ENCODE measurements at places on chromosomes 6 and 20. TPM values are rescaled to one million over a fixed set of nuclear protein-coding genes. Genes with fewer than 3 reads are reported as not detected.

- H3K27me3 ChIP-seq, result no peaks in the 10 kb centered on the region
- H3K36me3 ChIP-seq, result no peaks in the 10 kb centered on the region
- H3K4me3 ChIP-seq, result no peak overlapping the region
- no peak overlapping the region for H3K27ac ChIP-seq
These were observed 325.5 kb downstream of the RNGTT start for GRCh38 chr6:88637761-88638545.

- no peaks in the 10 kb centered on the region for H3K27me3 ChIP-seq
- no peak overlapping the region for H3K27ac ChIP-seq
- H3K36me3 ChIP-seq, result no peaks in the 10 kb centered on the region
- H3K4me1 ChIP-seq, result no peaks in the 10 kb centered on the region
- no peak overlapping the region for H3K4me3 ChIP-seq
These were observed 94.1 kb upstream of the STMND1 start for GRCh38 chr6:17007749-17008148.

DNA sequence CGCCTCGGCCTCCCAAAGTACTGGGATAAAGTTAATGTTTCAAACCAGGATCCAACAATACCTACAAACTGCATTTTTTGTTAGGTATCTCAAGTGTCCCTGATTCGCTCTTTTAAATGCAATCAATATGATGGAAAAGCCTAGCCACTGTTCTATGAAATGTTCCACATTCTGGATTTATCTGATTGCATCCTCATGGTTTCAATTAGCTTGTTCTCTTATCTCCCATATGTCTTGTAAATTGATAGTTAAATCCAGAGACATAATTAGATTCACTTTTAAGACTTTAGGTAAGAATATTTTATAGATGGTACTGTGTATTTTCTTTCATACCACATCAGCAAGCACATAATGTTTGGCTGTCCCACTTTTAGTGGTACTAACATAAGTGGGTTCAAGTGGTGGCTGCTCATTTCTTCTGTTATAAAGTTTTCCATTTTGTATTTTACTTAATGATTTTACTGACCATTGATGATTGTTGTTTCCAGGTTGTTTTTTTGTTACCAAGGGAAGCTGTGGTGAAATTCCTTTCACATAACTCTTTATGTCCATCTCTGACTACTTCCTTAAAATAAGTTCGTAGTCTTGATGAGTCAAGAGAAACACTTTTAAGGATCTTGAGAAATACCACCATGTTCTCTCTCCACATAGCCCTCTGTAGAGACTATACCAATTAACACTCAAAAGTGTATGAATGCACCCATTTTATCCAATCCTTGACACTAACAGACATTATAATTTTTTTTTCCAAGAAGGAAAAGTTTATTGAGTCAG lies 40.5 kb downstream of the RNGTT start:
- no peak overlapping the region for H3K27ac ChIP-seq
- H3K4me3 ChIP-seq, result no peak overlapping the region
- 0 out of 2 replicates have a peak, but pooled peaks cover 3% of the 10 kb centered on the region for H3K36me3 ChIP-seq
- no peaks in the 10 kb centered on the region for H3K27me3 ChIP-seq
- no peak for DNase-seq

- H3K27me3 ChIP-seq, result no peaks in the 10 kb centered on the region
- peaks cover 7% of the 10 kb centered on the region for H3K4me1 ChIP-seq
- no peak overlapping the region for H3K27ac ChIP-seq
- DNase-seq, result no peak
- no peaks in the 10 kb centered on the region for H3K36me3 ChIP-seq
- H3K4me3 ChIP-seq, result no peak overlapping the region
These were observed 75.1 kb upstream of the ATXN1 start for GRCh38 chr6:16836144-16836981.

DNA sequence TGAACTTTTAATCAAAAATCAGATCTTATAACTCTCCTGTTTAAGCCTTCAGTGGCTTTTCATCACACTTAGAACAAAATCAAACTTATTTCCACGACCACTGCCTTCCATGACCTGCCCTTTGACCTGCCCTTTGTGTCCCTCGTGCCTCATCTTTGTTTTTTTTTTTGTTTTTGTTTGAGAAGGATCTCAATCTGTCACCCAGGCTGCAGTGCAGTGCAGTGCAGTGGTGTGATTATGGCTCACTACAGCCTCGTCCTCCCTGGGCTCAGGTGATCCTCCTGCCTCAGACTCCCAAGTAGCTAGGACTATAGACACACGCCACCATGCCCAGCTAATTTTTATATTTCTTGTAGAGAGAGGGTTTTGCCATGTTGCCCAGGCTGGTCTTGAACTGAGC lies 86.8 kb downstream of the CNBD2 start:
- H3K27ac ChIP-seq, result no peak overlapping the region
- H3K4me1 ChIP-seq, result peaks cover 12% of the 10 kb centered on the region
- no peak overlapping the region for H3K4me3 ChIP-seq
- H3K36me3 ChIP-seq, result no peaks in the 10 kb centered on the region
- no peak for DNase-seq

DNA sequence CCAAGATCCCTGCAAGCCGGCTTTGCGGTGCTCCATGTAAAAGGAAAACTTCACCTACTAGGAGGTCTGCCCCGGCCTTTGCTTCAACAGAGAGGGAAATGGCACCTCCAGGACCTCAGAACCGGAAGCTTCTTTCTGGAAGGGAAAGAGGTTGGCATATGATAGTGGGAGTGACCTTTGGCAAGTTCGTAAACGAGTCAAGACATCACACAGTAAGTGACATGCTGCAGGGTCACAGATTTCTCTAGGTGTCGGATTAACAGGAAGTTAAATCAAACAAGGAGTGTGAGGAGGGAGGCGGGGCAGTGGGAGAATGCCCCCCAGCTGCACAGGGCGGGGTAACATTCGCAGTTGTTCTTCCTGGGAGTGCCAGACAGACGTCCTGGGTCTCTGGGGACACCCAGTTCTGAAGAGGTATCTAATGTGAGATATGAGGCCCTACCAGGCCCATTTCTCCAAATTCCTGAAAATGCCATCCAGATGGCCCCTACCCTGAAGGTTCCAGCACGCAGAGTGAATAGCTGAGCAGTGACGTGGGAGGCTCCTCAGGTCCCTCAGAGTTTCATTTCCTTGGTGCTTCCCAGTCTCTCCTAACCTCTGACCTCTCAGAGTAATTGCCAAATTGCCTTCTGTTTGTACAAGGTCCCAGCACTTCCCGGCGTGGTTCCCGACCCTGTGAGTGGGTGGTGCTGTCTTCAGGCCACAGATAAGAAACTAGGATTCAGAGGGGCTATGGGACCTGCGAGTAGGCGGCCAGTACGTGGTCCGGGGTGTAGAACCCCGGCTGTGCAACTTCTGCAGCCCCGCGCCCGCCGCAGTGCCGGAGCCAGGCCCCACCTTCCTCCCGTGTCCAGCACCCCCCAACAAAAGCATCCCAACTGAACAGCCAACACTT lies 1.9 kb downstream of the RRBP1 start:
- 0 out of 2 replicates have a peak overlapping the region, but pooled peaks have one; percentile 21 for H3K27ac ChIP-seq
- peak; percentile 46 for DNase-seq
- peaks cover 24% of the 10 kb centered on the region for H3K4me1 ChIP-seq
- no peaks in the 10 kb centered on the region for H3K27me3 ChIP-seq

DNA sequence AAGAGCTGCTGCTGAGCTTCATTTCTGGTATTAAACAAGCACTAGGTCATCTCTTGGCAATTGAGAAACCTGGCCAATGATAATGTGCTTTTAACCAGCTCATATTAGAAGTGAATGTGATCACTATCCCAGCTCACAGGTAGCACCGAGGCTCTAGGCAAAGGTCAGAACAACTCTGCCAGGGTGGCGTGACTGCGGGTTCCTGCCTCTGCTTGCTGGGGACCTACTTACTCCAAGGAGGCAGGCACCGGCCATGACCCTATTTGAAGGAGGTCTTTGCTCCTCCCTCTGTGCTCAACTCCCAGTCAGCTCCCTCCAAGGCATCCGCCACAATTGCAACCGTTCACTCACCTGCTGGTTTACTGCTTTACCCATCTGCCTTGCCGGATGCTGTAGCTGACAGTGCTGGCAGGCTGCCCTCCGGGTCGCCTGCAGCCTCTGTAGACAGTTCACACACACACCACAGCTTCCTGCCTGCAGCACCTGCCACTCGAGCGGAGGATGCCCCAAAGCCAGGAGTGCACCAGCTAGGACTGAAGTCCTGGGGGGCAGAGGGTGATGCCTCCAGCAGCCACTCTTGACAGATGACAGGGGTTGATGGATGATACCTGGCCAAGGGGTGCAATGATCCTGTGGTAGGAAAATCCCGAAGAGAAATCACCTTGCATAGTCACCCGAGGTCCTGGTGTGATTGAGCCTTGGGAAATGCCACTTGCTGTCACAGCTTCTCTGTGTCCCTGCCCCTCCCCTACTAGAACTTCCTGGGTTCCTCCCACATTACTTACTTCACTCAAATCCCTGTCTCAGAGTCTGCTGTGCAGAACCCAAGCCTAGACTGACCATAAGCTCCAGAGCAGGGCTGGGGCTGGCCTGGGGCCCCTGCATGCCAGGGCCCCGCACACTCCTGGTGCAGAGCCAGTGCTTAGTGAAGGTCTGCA lies 8.8 kb upstream of the VSX1 start:
- no peak for DNase-seq
- H3K27ac ChIP-seq, result no peak overlapping the region
- no peak overlapping the region for H3K4me3 ChIP-seq
- no peaks in the 10 kb centered on the region for H3K36me3 ChIP-seq
- peaks cover 24% of the 10 kb centered on the region for H3K27me3 ChIP-seq

DNA sequence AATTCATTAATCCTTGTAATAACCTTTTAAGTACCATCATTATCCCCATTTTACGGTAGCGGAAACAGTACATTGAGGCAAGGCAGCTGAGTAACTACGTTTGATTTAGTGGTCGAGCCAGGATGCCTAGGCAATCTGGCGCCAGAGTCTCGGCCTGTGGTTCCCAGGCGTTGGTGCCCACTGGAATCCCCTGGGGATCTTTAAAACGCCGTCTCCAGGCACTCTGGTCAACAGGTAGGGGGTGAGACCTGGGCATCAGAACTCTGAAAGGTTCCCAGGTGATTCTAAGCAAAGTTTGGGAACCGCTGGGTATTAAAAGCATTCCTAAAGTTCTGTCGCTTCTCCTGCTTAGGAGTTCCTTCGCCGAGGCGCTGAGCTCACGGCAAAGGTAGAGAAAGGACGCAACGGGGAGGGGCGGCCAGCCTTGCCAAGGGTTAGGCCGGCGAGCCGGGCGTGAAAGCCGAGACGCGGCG lies 939 bp downstream of the DTNBP1 start:
- peak overlapping the region; percentile 86 for H3K4me3 ChIP-seq
- 0 out of 2 replicates have a peak, but pooled peaks cover 6% of the 10 kb centered on the region for H3K36me3 ChIP-seq
- no peak for DNase-seq
- H3K4me1 ChIP-seq, result peaks cover 14% of the 10 kb centered on the region

GRCh38 chr6:40520084-40520483 lies 67.1 kb downstream of the LRFN2 start:
- peaks cover 27% of the 10 kb centered on the region for H3K4me1 ChIP-seq
- H3K27me3 ChIP-seq, result no peaks in the 10 kb centered on the region
- H3K4me3 ChIP-seq, result no peak overlapping the region
- no peak for DNase-seq
- no peak overlapping the region for H3K27ac ChIP-seq

DNA sequence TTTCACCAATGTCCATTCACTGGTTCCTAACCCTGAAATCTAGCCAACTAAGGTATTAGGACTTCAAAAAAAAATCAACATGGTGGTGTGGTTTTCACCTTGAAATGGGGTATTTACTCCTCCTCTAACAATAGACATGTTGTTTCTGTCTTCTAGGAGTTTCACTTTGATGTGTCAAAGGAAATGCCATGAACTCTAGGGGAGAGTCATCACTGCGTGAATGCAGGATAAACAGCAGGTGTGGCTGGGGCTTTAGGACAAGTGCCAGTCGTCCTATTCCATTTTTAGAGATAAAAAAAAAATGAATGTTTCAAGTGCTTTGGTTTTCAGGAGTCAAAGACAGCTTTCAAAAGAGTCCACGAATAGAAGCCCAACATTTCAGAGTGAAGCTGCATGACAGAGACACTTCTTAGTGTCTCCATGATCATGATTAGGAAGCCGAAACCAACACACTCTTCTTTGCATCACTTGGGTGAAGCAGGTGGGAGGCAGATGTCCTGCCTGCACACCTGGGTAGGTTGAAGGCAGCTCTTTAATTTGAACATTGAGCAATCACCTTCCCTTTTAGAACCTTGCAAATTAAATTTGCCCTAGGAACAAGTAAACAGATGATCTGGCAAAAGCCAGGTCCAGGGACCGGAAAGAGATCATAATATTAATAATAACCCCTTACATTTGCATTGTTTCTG lies 328.5 kb upstream of the PRDM1 start:
- H3K27ac ChIP-seq, result no peak overlapping the region
- no peak for DNase-seq
- peaks cover 6% of the 10 kb centered on the region for H3K36me3 ChIP-seq

- peaks cover 13% of the 10 kb centered on the region for H3K4me1 ChIP-seq
- no peak for DNase-seq
- no peak overlapping the region for H3K4me3 ChIP-seq
- H3K36me3 ChIP-seq, result no peaks in the 10 kb centered on the region
- H3K27ac ChIP-seq, result no peak overlapping the region
- H3K27me3 ChIP-seq, result no peaks in the 10 kb centered on the region
These were observed 93.1 kb upstream of the HEY2 start for GRCh38 chr6:125656287-125656870.

GRCh38 chr6:131642565-131642964 lies 5.5 kb downstream of the ENPP3 start:
- H3K4me1 ChIP-seq, result no peaks in the 10 kb centered on the region
- H3K27me3 ChIP-seq, result no peaks in the 10 kb centered on the region
- no peaks in the 10 kb centered on the region for H3K36me3 ChIP-seq
- H3K27ac ChIP-seq, result no peak overlapping the region
- no peak overlapping the region for H3K4me3 ChIP-seq

DNA sequence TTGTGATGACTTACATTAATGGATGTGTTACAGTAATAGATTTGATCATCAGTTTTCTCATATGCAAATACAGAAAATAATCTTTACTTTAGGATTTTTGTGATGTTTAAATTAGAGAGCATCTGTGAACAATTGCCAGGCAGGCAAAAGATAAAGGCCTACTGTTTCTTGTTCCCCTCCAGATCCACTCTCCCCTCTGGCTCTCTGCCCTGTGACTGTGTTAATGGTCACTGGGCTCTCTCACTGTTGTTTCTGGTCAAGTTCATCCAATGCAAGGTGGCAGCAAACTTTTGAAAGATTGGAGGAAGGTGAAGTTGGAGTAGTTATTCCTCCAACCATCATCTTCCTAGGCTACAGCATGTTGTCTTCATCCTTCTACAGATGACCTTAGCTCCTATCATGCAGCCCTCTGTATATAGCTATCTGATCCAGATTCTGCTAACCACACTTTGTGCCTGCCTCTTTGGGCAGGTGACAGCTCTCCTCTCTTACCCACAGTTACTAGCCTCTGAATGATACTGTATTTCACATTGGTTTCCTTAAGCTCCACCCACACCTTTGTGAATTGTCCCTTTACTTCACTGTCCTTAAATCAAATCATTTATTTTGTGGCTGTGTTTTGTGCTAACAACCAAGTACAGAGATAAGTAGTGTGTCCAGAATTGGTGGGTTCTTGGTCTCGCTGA lies 48.9 kb upstream of the ARG1 start:
- no peak for DNase-seq
- no peak overlapping the region for H3K27ac ChIP-seq
- no peaks in the 10 kb centered on the region for H3K36me3 ChIP-seq

The MAFB gene
- 1.8 TPM for total RNA-seq

The ZNF165 gene
- total RNA-seq, result 5.5 TPM

The FGD2 gene
- total RNA-seq, result 0.14 TPM

The SPATA25 gene
- 7.5 TPM for total RNA-seq

The ZGPAT gene
- total RNA-seq, result 25.5 TPM

The EDN1 gene
- 0.58 TPM for total RNA-seq

The STX11 gene
- 0.08 TPM for total RNA-seq

The SAPCD1 gene
- 3.9 TPM for total RNA-seq

The ALDH5A1 gene
- total RNA-seq, result 5.2 TPM

The APOM gene
- total RNA-seq, result 1.2 TPM

Measured in GM23338 (cell line).